ENCODE measurements at places on chromosomes 3 and 15. TPM values are rescaled to one million over a fixed set of nuclear protein-coding genes. Genes with fewer than 3 reads are reported as not detected.
A peak's percentile ranks its signal among the peaks of the same experiment; 100 is the strongest.

GRCh38 chr15:57476533-57476975 lies 100.2 kb downstream of the CGNL1 start:
- peak; percentile 94 for DNase-seq

SAXO2 gene
- 1.2 TPM for total RNA-seq

GRCh38 chr3:127374086-127375010 lies 86.5 kb upstream of the PRR20G start:
- no peak for DNase-seq

GRCh38 chr15:99966815-99967214 lies 233.6 kb upstream of the LYSMD4 start:
- DNase-seq: no peak

DNA sequence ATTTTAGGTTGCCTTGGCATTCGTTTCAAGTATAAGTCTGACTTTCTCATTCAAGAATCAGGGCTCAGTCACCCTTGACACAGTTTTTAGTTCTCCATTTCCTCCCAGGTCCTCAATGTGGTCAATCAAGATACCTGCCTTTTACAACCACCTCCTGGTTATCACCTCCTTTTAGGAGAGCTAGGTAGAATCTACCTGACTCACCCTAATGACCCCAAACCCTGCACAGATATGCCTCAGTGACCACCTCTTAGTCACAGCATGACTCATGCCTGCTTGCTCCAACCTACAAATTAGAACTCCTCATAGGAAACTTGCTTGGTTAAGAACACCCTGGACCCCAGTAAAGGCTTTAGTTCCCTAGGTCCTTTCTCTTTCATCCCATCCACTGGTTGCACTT lies 22.5 kb downstream of the DMXL2 start:
- peak; percentile 35 for DNase-seq

DNA sequence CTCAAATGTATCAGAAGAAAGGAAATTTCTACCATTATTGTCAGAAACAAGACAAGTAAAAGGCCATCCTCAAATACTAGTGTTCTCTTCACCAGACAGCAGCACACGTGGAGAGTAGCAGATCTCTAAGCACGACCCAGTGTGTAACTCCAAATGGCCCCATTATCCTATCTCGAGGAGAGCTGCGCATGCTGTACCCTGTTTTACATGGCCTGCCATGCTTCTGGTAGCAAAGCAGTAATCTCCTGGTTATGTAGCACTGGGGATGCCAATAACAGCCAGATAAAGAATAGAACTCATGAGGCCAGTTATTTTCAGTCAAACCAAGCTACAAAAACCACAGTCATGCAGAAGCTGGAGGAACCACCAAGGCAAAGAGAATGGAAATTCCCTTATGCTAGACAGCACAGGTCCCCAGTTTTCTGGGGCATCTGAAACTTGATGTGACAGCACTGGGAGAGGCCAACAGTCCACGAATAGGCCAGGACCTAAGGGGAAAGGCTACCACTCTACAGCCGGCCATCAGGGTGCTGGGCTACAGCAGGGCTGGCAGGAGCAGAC lies 73.0 kb downstream of the LIPC start:
- no peak for DNase-seq

DNA sequence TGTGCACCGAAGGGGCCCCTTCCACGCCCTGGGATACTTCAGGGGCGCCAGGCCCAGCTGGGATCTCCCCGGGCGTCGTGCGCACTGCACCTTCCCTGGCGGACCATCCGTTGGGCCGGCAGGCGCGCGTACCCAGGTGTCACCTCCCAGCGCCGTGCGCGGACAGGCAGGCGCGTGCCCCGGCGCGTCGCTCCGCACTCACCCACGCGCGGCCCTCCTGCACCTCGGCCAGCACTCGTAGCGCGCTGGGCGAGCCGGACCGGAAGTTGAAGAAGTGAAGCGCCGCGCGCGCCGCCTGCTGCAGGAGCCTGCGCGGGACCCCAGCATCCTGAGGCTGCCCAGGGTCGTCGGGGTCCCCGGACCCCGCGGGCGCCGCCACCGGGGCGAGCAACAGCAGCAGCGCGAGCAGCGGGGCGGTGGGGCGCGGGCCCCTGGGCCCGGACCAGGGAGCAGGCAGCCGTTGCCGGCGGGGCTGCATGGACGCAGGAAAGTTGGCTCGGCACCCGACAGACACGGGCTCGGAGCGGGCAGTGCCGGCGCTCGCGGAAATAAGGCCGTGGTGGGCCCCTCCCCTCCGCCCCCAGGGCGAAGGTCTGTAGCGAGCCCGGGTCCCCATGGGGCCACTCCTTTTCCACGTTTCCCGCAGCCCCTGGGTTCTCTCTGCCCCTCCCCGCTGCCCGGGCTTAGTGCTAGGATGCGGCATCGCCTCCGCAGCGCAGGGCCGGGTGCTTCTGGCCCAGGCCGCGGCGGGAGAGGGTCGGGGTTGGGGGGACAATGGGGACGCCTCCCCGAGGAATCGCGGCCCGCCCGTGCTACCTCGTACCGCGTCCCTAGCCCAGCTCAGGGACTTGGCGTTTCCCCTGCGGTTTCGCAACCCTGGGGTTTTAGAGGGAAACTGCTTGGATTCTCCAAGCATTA lies at the start of gene RARRES1:
Gene RARRES1 (minus strand): TSS at position 520 of the 918 bp plus-strand sequence. CDS start 42 bp downstream, at position 478.
- DNase-seq: no peak

CDHR4 gene
- not detected for total RNA-seq

DNA sequence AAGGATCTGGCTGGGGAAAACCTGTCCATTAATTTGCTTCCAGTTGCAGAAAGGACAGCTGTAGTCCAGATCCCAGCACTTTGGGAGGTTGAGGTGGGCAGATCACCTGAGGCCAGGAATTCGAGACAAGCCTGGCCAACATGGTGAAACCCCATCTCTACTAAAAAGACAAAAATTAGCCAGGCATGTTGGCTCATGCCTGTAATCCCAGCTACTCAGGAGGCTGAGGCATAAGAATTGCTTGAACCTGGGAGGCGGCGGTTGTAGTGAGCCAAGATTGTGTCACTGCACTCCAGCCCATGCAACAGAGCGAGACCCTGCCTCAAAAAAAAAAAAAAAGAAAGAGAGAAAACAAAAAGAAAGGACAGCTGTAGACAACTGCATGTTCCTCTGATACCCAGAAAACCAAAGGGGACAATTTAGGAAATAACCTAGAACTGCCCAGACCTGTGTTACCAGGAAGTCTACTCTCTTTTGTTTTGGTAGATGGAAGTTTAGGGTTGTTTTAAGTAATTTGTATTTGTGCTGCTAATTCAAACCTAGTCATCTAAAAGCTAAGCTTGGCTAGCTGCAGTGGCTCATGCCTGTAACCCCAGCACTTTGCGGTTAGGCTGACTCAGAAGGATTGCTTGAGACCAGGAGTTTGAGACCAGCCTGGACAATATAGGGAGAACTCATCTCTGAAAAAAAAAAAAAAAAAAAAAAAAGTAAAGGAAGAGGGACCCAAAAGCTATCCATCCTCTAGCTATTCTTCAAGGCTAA lies 22.7 kb downstream of the EXD1 start:
- DNase-seq: peak; percentile 61

ARNT2 gene
- 3.5 TPM for total RNA-seq

GRCh38 chr3:13087320-13087990 lies 14.2 kb upstream of the IQSEC1 start:
- DNase-seq: no peak

DNA sequence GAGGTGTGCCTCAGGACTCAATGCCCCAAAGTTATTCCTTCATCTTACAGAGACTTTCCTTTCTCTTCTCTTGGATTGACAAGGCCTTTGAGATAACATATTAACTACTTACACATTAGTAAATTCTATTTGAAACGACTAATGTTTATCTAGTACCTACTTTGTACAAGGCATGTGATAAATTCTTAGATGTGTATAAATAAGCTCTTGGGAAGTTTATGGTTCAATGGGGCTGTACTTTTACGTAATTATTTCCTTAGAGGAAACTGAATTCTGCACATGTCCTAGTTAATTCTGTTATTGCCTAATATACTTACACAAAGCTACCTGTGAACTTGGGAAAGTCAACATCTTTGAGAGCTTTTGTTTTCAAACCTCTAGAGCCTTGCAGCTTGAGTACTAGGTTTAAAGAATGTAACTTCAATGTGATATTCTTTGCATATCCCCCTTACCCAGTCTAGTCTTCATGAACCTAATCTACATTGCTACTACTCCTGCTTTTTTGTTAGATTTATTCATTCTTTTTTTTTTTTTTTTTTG lies 58.5 kb upstream of the RAP2B start:
- DNase-seq: no peak

GXYLT2 gene
- 62.6 TPM for total RNA-seq

GOLGA6D gene
- total RNA-seq: not detected

GRCh38 chr3:143222505-143222904 lies 102.9 kb downstream of the CHST2 start:
- peak; percentile 51 for DNase-seq

GRCh38 chr15:32959077-32959476 lies 235.4 kb downstream of the FMN1 start:
- peak; percentile 93 for DNase-seq

DNA sequence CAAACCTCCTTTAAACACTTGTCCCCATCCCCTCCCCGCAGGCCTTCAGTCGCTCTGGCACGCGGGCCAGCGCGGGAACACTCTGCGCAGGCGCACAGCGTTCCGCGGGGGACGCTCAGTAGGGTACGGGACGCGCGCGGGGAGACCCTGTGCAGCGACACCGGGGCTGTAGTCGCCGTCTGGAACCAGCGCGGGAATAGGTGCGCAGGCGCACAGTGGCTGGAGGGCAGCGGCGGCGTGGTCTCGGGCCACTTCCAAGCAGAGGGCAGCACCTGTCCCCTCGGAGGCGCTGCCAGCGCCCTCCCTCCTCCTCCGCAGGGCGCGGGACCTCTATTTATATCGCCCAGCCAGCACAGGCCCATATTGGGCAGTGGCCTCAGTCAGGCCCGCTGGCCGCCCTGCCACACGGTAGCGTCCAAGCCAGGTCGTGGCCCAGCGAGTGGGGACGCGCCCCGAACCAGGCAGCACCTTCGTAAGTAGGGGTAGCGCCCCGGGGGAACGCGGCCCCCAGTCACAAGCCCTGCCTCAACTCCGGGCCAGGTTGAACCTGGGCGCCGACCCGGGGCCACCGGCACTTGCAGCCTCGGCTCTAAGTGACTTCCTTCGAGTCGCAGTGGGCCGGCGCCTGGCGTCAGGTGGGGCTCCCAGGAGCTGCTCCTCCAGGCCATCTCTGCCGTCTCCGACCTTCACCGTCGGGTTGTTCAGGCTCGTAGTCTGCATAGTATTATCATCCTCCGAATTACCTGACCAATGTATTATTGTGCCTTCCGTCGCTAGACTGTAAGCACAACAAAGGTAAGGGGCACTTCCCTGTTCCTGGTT lies at the start of gene KBTBD12:
Gene KBTBD12 (plus strand): TSS at position 118 of the 822 bp plus-strand sequence. CDS start 7,830 bp downstream, outside the sequence.
- no peak for DNase-seq

- DNase-seq: no peak
Measured at GRCh38 chr15:63010386-63010785, 32.2 kb upstream of the TPM1 start.

- DNase-seq: no peak
Measured at GRCh38 chr3:47517937-47518336, 4.4 kb upstream of the ELP6 start.

GRCh38 chr15:95464509-95464908 lies 866.0 kb upstream of the NR2F2 start:
- DNase-seq: no peak

- DNase-seq: no peak
Measured at GRCh38 chr3:129608087-129608935, 1.8 kb upstream of the PLXND1 start.

DNA sequence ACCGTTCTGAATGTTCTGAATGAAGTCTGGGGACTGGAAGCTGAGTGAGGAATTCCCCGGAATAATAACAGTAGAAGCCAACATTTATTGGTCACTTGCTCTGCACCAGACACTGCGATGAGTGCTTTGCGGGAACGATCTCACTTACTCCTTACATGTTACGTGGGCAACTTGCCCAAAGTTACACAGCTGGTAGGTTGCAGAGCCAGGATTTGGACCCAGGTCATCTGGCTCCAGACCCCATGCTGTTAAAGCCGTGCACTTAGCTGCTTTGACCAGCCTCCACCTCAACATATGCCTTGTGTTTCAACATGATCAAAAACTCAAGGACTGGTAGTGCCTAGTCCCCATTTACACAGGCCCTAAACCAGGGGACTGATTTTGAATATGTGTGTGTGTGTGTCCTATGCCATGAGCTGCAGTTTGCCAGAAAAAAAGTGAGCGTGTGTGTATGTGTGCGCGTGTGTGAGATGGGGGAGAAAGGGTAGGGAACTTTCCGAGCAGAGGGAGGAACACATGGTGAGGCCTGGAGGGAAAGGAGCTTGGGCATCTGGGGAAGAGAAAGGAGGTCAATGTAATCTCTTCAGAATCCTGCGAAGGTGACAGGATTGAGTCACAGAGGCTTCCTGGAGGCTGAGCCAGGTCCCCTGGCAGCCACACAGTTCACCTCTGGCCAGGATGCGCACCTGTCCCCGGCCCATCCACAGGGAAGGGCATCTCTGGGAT lies 28.9 kb downstream of the LINGO1 start:
- DNase-seq: no peak

- DNase-seq: peak; percentile 43
Measured at GRCh38 chr15:35926007-35926380, 380.0 kb upstream of the DPH6 start.

DNA sequence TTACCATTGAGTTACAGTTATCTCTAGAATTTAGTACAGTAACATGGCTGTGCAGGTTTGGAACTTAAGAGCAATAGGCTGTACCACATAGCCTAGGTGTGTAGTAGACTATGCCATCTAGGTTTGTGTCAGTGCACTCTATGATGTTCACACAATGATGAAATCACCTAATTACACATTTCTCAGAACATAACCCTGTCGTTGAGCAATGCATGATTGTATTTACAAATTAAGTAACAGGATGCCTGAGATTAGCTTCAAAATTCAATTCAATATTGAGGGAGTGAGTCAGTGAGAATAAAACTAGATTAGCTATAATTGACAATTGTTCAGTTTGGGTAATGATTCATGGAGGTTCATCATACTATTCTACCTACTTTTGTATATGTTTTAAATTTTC lies 633.8 kb downstream of the IGSF11 start:
- DNase-seq: no peak

ASB14 gene
- not detected for total RNA-seq

- no peak for DNase-seq
Measured at GRCh38 chr15:57694279-57694678, 12.2 kb upstream of the POLR2M start.

ZXDC gene
- 21.6 TPM for total RNA-seq

- DNase-seq: no peak
Measured at GRCh38 chr3:76405196-76405595, 619.8 kb upstream of the ZNF717 start.

- peak; percentile 99 for DNase-seq
Measured at GRCh38 chr3:99128725-99129505, 227.4 kb upstream of the DCBLD2 start.

- DNase-seq: no peak
Measured at GRCh38 chr3:142225885-142226215, 465 bp upstream of the GK5 start.

GRCh38 chr3:87084868-87085267 lies 93.9 kb upstream of the VGLL3 start:
- DNase-seq: peak; percentile 16

MEIS2 gene
- total RNA-seq: 30.9 TPM

DNA sequence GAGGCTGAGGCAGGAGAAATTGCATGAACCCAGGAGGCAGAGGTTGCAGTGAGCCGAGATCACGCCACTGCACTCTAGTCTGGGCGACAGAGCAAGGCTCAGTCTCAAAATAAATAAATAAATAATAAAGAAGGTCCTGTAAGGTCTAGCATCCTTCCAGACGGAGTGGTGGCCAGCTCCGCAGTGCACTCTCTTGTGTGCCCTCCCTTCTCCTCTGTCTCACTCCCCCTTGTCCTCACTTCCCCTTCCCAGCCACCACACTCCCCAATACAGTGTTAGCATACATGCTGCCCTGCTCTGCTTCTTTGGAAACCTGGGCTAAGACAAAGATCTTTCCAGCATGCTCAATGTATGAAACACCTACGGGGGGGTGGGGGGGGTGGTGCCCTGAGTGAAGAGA lies 3.4 kb upstream of the CLN6 start:
- no peak for DNase-seq

KCNMB3 gene
- 1.7 TPM for total RNA-seq

Data from astrocyte (in vitro differentiated cells and primary cell).